ENCODE measurements at places on chromosomes 4 and X.

DNA sequence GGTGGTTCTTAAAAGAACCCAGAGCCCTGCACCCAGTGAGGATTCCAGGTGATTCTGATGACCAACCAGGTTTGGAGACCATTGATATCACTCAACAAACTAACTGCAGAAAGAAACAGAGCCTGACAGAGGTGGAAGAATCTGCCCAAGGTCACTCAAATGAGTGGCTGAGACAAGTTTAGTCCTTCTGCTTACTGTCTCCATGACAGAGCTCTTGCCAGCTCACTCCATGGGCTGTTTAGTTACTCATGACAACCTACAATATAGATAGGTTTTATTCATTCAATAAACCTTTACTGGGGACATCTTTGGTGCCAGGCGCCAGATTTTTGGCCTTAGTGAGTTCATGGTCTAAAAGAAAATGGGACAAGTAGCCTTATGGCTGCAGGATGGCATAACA is 124.3 kb downstream of the RAB28 start:
- no peak for DNase-seq
- no peaks in the 10 kb centered on the region for H3K36me3 ChIP-seq
- no peaks in the 10 kb centered on the region for H3K4me1 ChIP-seq

- H3K4me1 ChIP-seq: no peaks in the 10 kb centered on the region
- no peak for DNase-seq
- H3K27me3 ChIP-seq: no peaks in the 10 kb centered on the region
- H3K4me3 ChIP-seq: no peak overlapping the region
- H3K36me3 ChIP-seq: no peaks in the 10 kb centered on the region
Measured at GRCh38 chrX:133649651-133650050, 234.4 kb upstream of the GPC4 start.

DNA sequence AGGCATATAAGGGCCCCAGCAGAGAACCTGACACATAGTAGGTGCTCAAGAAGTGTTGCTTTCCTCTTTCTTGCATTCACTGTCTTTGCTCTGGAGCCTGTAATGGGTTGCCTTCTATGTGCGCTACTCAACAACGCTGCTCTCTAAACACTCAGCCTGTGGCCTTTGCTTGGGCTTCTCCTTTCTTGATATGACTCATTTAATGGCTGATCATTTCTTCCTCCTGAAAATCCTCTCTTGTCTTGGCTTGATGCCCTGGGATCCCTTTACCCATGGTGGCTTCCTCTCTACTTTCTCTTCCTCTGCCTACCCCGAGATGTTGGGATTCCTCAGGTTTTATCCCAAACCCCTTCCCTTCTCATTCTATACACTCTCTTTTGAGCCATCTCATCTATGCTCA is 19.9 kb upstream of the PJA1 start:
- H3K27me3 ChIP-seq: peaks cover 4% of the 10 kb centered on the region
- no peak for DNase-seq
- peaks cover 6% of the 10 kb centered on the region for H3K4me1 ChIP-seq

DNA sequence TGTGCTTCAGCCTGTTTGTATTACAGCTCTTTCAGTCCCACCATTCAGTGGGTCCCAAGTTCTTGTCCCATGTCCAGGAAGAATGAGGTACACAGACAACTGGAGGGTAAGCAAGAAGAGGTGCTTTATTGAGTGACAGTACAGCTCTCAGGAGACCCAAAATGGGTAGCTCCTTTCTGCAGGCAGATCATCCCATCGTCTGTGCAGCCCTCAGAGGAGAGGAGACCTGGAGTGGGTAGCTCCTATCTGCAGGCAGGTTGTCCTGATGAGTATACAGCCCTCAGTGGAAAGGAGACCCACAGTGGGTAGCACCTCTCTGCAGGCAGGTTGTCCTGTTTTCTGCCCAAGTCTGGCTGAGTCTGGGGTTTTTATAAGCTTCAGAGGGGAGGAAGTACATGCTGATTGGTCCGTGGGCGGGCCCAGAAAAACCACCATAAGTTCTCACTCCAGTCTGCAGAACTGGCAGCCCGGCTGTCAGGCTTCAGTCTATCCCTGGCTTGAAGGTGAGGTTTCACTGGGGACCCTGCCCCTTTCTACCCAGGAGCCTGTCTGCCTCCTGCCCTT is 18.0 kb downstream of the GRK4 start:
- no peak overlapping the region for H3K4me3 ChIP-seq
- H3K27me3 ChIP-seq: peaks cover 2% of the 10 kb centered on the region
- DNase-seq: no peak
- no peaks in the 10 kb centered on the region for H3K36me3 ChIP-seq
- peaks cover 6% of the 10 kb centered on the region for H3K4me1 ChIP-seq

DNA sequence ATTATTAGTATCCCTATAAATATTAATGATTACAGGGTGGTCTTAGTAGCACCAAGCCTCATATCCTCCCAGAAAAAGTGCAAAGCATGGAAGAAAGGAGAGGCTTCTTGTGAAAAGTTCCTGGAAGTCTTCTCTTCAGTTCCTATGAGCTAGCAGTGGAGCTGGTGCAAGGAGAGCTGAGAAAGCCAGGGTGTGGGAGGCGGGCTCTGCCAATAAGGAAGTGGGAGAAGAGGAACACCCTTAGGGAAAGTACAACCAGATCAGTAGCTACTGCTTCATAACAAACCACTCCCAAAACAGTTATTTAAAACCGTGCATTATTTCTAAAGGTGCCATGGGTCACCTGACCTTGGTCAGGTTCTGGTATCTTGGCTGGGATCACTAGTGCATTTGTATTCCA is 72.4 kb downstream of the MAP9 start:
- H3K4me1 ChIP-seq: no peaks in the 10 kb centered on the region
- H3K4me3 ChIP-seq: no peak overlapping the region
- H3K27ac ChIP-seq: no peak overlapping the region
- no peaks in the 10 kb centered on the region for H3K27me3 ChIP-seq
- H3K36me3 ChIP-seq: no peaks in the 10 kb centered on the region
- no peak for DNase-seq

GRCh38 chrX:8741981-8742380 is 10.0 kb upstream of the ANOS1 start:
- H3K4me1 ChIP-seq: no peaks in the 10 kb centered on the region
- no peak for DNase-seq
- H3K4me3 ChIP-seq: no peak overlapping the region
- no peak overlapping the region for H3K27ac ChIP-seq
- H3K36me3 ChIP-seq: no peaks in the 10 kb centered on the region
- H3K27me3 ChIP-seq: peaks cover 1% of the 10 kb centered on the region
